KBM-7 (cell line): ENCODE measurements at places on chromosomes 13 and 19.
A peak's percentile ranks its signal among the peaks of the same experiment; 100 is the strongest.

DNA sequence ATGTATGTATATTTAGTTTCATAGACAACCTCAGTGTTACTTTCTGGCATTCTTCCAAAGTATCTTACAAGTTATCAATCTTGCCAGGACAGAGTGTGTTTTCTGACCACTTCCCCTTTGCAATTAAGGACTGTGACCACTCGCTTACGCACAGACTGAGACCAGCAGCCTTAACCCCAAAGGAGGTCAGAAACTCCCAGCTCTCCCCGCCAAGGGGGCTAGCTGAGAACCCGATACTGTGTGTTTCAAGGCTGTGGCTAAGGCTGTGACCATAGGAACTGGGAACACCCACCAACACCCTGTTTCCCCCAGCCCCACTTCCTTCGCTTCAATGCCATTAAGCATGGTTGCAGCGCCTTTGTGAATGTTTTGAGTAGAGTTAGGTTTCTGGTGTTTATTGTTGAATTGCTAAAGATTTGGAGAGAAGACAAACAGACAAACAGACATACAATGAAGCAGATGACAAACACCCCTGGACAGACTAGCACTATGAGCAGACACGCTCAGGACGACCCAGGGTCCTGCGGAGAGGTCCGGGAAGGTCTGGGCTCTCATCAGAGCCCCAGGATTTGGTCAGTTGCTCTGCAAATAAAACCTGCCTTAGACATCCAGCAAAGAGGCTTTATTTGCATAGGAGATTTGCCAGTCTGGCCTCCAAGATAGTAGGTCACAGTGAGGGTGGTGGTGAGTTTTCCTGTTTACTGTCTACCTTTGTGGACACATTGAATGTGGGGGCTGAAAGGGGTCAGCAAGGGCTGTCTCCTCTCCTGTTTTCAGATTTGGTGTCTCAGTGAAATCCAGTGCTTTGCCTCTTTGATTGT, 25.0 kb upstream of the TNFSF11 start:
- peak; percentile 57 for DNase-seq

GRCh38 chr13:29594710-29595379, 643 bp downstream of the SLC7A1 start:
- no peak for DNase-seq

GRCh38 chr19:23996549-23996948, 81.9 kb downstream of the ZNF726 start:
- peak; percentile 16 for DNase-seq

GRCh38 chr13:87147076-87147475, 524.1 kb upstream of the SLITRK5 start:
- no peak for DNase-seq

DNA sequence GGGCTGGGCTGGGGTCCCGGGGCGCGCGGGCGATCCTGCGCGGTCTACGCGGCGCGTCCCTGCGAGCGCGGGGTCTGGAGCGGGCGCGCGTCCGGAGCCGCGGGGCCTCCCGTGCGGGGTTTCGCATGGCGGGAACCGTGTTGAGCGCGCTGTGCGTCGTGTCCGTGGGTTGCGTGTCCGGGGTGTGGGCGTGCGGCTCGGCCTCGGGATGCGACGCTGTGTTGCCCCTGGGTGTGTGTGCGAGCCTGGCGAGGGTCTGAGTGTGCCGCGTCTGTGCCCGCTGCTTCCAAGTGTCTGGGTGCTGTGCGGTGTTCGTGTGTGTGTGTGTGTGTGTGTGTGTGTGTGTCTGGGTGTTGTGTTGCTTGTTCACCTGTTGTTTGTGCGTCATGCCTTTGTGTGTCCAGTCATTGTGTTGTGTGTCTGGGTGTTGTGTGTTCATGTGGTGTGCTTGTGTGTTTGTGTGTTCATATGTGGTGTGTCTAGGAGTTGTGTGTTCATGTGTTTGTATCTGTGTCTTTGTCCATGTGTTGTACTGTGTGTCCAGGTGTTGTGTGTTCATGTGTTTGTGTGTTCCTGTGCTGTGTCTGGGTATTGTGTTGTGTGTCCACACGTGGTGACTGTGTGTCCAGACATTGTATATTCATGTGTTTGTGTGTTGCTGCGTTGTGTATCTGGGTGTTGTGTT, 552 bp downstream of the PLK5 start:
- DNase-seq, result no peak

GRCh38 chr19:4678881-4679790, 9.0 kb upstream of the MYDGF start:
- DNase-seq, result no peak

DNA sequence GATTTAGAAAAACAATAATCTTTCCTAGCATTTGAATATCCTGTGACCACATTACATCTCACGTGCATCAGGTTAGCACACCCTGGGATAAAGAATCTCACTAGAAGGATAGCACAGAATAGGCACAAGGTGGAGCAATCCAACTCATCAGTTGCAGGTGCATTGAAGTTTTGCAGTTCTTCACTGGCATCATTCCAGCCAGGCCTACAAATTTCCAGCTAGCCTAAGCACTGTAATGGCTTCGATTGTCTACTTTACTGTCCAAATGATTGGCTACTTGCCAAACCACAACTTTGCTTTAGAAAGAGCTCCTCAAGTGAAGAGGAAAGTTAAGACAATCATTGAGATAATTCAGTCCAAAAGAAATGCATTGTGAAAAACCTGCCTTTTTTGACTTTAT, 89.5 kb downstream of the SPRY2 start:
- DNase-seq, result peak; percentile 44

GRCh38 chr13:40221460-40222201, 444.8 kb downstream of the FOXO1 start:
- DNase-seq, result peak; percentile 10

- no peak for DNase-seq
These were observed 160.7 kb upstream of the RFC3 start for GRCh38 chr13:33657274-33657673.

DNA sequence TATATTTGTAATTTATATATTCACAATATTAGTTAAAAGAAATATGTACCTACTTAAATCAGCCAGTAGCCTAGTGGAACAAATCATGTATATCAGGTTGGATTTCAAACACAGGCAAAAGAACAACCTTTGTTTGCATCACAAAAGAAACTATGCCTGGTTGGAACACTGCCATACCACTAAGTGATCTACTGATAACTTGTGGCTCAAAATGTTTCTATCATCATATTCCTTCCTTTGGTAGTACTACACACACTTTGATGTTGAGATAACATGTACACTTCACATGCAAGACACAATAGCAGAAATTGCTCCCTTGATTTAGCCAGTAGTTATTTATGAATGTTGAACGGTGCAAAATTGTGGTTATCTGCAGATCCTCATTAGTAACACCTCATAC, 146.0 kb upstream of the GPC6 start:
- peak; percentile 28 for DNase-seq

- no peak for DNase-seq
These were observed 4.4 kb upstream of the REXO1 start for GRCh38 chr19:1852581-1853128.

- no peak for DNase-seq
These were observed 2506.4 kb downstream of the PCDH9 start for GRCh38 chr13:64723724-64724123.

DNA sequence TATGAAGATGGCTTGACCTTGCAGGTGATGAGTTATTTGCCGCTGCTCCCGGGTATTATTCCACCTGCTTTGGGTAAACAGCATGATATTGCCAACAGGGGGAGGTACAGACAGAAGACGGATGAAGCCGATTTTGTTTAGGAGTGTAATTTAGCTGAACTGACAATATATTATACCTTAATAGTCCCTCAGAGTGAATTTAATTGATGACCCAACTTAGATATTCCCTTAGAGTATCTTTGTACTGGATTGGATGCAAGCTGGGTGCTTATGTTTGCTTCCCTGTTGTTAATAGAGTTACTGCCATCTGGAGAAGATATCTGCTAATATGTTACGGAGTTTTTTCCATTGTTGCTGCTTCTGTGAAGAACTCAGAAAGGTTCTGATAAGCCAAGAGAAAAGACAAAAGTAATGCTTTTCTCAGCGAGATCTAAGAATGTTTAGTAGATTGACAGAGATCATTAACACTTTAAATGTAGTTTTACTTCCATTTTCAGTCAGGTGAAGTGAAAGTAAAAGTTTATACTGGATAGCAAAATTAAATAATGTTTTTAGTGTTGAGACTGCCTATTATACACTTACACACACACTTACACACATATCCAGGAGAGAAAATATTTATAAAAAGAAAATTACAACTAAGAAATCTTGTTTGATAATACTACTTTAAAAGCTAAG, 2220.8 kb upstream of the PCDH20 start:
- peak; percentile 4 for DNase-seq

DNA sequence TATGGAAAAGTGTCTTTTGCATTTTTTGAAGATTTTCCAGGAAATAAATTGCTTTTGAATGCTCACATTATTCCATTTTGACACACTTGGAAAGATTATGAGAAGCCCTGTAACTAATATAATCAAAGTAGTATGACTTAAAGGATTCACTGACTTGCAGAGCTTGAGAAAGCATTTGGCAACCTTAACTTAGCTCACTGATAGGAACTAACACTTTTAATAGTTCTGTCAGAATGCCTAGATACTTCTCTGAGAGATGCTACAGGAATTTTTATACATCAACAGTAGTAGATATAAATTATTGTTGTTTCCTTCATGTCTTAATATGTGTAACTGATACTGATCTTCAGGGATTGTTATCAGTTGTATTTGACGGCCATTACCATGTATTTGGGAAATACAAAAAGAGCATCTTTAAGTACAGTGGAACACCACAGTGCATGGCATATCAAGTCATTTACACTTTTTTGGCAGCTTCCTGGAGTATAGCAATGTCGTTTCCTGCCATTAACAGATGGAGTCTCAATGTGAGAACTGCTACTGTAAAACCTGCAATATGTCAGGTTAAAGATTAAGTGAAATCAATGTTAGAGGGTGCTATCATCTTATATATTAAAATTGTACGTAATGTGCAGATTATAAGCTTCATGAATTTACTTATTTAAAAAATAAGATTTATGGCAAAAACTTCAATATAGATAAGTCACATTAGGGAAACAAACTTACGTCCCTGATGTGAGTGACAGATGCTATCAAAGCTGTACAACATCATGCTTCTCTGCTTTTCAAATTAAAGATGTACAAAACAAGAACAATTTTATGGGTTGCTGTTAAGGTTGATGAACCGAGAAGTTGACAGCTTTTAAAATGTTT, 1159.8 kb upstream of the MIR17HG start:
- DNase-seq, result no peak

DNA sequence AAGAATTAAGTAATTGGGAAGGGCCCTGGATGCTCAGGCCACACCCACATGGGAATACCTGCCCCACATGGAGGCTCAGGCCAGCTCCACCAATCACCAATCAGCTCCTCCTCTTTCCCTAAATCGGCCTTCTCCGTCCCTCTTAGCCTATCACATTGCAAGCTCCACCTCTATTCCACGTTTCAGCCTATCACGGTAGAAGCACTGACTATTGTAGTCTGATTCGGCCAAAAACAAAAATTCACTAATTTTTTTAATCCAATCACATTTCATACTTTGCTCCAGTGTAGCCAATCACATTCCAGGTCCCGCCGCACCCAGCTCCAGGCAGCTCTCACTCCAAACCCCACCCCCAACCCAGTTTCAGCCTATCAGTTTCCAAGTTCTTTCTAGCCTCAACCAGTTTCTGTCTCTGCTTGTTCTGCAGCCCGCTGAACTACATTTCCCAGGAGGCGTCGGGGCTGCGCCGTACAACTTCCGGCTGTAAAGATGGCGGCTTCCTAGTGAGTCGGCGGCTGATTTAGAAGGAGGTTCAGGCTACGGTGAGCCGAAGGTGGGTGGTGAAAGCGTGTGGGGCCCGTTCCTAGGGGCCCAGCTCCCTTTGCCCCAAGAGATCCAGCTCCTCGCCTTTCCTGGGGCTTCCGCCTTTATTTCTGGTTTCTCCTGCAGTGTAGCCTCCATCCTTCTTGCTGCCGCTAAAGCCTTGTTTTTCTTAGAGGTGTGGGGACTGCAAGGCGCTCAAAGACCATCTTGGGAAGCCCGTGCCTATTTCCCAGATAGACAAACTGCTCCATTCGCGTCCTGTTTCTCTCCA, at the start of gene BABAM1:
Gene BABAM1, plus strand, starts transcription at position 469 of the 814 bp plus-strand sequence. CDS start 1,364 bp downstream, outside the sequence.
- DNase-seq, result peak; percentile 100

DNA sequence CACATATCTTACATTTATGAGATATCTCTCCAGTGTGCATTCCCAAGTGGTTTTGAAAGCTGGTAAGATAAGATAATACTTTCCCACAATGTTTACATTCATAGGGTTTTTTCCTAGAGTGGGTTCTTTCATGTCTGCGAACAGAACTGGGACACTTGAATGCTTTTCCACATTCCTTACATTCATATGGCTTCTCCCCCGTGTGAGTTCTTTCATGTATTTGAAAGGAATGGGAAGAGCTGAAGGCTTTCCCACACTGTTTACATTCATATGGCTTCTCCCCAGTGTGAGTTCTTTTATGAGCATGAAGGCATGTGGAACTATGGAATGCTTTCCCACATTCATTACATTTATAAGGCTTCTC, 19.7 kb downstream of the ZNF433 start:
- DNase-seq, result peak; percentile 12

- DNase-seq, result no peak
These were observed 167.2 kb downstream of the UQCRFS1 start for GRCh38 chr19:29045679-29046254.

- DNase-seq, result peak; percentile 75
These were observed 54.0 kb upstream of the IRS2 start for GRCh38 chr13:109840201-109840892.

- peak; percentile 60 for DNase-seq
These were observed at the start of gene TSC22D1 for GRCh38 chr13:44575741-44576350. TSC22D1 (minus strand) TSS chr13:44576330; CDS start chr13:44576074, 256 bp downstream.

DNA sequence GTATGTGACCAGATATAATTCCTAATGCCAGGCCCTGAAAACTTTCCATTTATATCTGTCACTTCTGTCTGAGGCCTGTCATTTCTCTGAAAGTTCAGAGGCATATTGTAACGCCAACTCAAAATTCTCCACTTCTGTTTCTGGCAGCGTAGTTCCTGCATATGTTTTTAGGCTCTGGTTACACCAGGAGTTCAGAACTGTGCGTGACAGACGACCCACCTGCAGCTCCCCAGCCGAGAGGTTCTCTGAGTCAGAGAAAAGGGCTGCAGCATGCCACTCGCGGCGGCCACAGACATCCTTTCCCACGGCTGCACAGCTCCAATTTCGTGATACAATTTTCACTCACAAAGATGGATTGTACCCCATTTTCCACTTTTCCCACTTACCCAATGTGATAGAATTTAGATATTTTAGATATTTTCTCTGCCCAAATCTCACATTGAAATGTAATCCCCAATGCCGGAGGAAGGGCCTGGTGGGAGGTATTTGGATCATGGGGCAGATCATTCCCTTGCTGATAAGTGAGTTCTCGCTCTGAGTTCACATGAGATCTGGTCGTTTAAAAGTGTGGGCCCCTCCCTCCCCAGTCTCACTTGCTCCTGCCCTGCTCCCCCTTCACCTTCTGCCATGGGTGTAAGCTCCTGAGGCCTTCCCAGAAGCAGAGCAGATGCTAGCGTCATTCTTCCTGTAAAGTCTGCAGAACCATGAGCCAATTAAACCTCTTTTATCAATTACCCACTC, 308.1 kb downstream of the LIG4 start:
- DNase-seq, result no peak

GRCh38 chr19:13521066-13521465, 14.8 kb upstream of the CACNA1A start:
- DNase-seq, result no peak

DNA sequence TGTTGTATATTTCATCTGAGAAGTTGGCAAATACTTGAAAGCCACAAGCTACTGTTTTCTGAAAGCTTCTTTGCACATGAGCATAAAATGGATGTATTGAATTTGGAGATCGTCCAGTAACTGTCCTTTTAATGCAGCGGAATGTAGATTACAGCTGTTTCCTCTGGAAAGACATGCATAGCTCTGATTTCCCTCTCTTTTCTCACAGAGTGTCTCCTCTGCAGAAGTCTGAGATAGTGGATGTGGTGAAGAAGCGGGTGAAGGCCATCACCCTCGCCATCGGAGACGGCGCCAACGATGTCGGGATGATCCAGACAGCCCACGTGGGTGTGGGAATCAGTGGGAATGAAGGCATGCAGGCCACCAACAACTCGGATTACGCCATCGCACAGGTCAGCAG, 283.0 kb downstream of the SHISA2 start:
- DNase-seq, result no peak
